CD4-positive, alpha-beta memory T cell (primary cell): ENCODE measurements at places on chromosomes 11 and 22. TPM values are rescaled to one million over a fixed set of nuclear protein-coding genes. Genes with fewer than 3 reads are reported as not detected.

RFPL2 gene
- total RNA-seq = 0.81 TPM

PAMR1 gene
- total RNA-seq = not detected

DCHS1 gene
- 6.7 TPM for total RNA-seq

SPON1 gene
- 60.4 TPM for total RNA-seq

CSNK2A3 gene
- 1.0 TPM for total RNA-seq

ARHGAP1 gene
- 61.3 TPM for total RNA-seq

NOX4 gene
- not detected for total RNA-seq

SLC37A2 gene
- total RNA-seq = 3.8 TPM

OR4A47 gene
- total RNA-seq = not detected

APOA1 gene
- not detected for total RNA-seq

IRAG1 gene
- not detected for total RNA-seq

RHOD gene
- total RNA-seq = not detected

EPS8L2 gene
- total RNA-seq = 17.4 TPM

GRCh38 chr11:69598147-69598546, 42.8 kb upstream of the CCND1 start:
- no peaks in the 10 kb centered on the region for H3K27me3 ChIP-seq
- no peak overlapping the region for H3K27ac ChIP-seq

GRCh38 chr11:118064956-118065355, 11.9 kb upstream of the TMPRSS4 start:
- no peaks in the 10 kb centered on the region for H3K36me3 ChIP-seq
- H3K27ac ChIP-seq = no peak overlapping the region
- H3K4me3 ChIP-seq = no peak overlapping the region
- no peaks in the 10 kb centered on the region for H3K27me3 ChIP-seq

- H3K4me1 ChIP-seq = no peaks in the 10 kb centered on the region
- H3K4me3 ChIP-seq = no peak overlapping the region
- no peaks in the 10 kb centered on the region for H3K27me3 ChIP-seq
- DNase-seq = no peak
- H3K36me3 ChIP-seq = no peaks in the 10 kb centered on the region
- H3K27ac ChIP-seq = no peak overlapping the region
These were observed 143.3 kb upstream of the TBCEL start for GRCh38 chr11:120880498-120881175.

DNA sequence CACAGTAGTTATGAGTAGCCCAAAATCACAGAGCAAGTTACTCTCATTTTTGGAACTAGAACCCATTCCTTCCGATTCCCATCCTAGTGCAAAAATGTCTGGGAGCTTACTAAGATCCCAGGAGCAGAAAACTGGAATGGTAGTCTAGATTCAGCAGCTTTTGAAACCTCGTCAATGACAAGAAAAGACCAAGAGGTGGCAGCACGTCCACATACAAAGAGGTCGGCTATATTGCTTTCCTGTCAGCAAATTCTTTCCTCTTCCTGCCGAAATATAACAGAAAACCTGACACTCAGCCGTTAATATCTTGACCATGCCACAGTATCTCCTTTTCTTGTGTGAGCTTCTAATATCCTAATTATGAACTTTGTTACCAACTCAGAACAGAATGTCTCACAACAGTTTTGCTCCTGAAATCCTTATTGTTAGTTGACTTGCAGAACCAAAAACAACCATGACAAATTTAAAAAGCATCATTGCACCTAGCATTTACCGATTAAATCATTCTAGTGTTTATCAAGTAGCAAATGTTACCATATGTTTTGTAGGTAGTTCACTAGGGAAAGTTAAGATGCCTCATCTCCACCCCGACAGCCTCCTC, 92.8 kb upstream of the OR9G4 start:
- H3K36me3 ChIP-seq = no peaks in the 10 kb centered on the region
- H3K4me3 ChIP-seq = no peak overlapping the region
- H3K27me3 ChIP-seq = no peaks in the 10 kb centered on the region
- no peak for DNase-seq

- no peaks in the 10 kb centered on the region for H3K27me3 ChIP-seq
- no peak overlapping the region for H3K27ac ChIP-seq
- peaks cover 19% of the 10 kb centered on the region for H3K4me1 ChIP-seq
- DNase-seq = no peak
- no peaks in the 10 kb centered on the region for H3K36me3 ChIP-seq
These were observed 9.6 kb upstream of the CTSD start for GRCh38 chr11:1773131-1773993.

DNA sequence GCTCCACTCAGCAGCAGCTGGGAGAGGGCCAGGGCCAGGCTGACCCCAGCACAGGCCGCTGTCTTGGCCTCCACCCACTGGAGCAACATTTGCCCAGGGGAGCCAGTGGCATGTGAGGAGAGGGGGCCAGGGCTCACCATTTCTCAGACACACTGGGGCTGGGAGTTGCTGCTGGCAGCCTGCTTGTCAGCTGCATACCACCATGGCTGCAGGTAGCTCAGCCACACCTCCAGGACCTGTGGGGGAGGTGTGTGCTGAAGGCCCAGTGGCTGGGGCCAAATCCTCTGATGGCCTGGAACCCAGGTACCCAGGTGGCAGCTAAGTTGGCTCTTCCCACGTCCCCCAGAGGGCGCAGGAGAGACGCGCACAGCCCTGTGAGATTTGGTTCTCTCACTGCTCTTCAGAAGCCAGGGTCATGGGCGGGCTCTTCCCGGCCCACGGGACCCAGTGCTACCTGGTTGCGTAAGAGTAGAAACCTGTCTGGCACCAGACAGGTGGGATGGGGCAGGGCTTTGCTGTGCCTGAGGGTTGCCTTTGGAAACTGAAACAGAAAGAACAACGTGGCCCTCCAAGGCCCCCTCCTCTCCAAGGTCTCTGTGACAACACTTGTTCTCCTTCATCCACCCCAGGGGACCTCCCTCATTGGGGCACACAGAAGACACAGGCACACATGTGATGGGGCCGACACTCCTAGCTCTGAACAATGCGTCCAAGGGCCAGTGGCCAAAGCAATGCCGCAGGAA, 98.8 kb downstream of the MED15 start:
- H3K4me3 ChIP-seq = no peak overlapping the region
- no peaks in the 10 kb centered on the region for H3K27me3 ChIP-seq
- H3K36me3 ChIP-seq = no peaks in the 10 kb centered on the region
- DNase-seq = peak; percentile 71

GRCh38 chr11:86608251-86608799, 64.1 kb downstream of the ME3 start:
- peak; percentile 26 for DNase-seq
- H3K36me3 ChIP-seq = no peaks in the 10 kb centered on the region
- no peak overlapping the region for H3K27ac ChIP-seq
- no peak overlapping the region for H3K4me3 ChIP-seq

- DNase-seq = no peak
- no peak overlapping the region for H3K4me3 ChIP-seq
- no peaks in the 10 kb centered on the region for H3K36me3 ChIP-seq
These were observed 64.4 kb downstream of the PRDM11 start for GRCh38 chr11:45210846-45211245.

- H3K4me1 ChIP-seq = no peaks in the 10 kb centered on the region
- DNase-seq = no peak
- no peak overlapping the region for H3K27ac ChIP-seq
- H3K4me3 ChIP-seq = no peak overlapping the region
- H3K36me3 ChIP-seq = no peaks in the 10 kb centered on the region
These were observed 78.0 kb downstream of the CNTN5 start for GRCh38 chr11:99098751-99099150.

- DNase-seq = no peak
- no peaks in the 10 kb centered on the region for H3K27me3 ChIP-seq
- no peaks in the 10 kb centered on the region for H3K4me1 ChIP-seq
- H3K36me3 ChIP-seq = no peaks in the 10 kb centered on the region
These were observed 622.1 kb downstream of the OPCML start for GRCh38 chr11:132910011-132910760.

- no peaks in the 10 kb centered on the region for H3K36me3 ChIP-seq
- no peak overlapping the region for H3K27ac ChIP-seq
- no peak for DNase-seq
These were observed 37.9 kb downstream of the TST start for GRCh38 chr22:36981247-36981775.

DNA sequence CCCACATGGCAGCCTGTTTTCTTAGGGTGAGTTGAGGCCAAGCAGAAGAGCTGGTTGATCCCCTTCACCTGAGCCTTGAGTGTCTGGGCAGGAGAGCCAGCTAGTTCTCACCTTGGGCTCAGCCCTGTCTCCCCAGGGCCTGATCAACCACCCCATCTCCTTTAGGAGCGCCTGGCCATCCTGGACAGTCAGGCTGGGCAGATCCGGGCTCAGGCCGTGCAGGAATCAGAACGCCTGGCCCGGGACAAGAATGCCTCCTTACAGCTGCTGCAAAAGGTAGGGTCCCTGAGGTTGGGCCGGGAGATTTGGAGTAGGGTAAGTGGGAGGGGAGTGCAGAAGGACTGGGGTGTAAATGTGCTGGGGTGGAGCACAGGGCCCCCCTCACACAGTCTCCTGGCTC, 31.3 kb downstream of the PHLDB1 start:
- no peaks in the 10 kb centered on the region for H3K4me1 ChIP-seq
- no peak overlapping the region for H3K27ac ChIP-seq
- no peaks in the 10 kb centered on the region for H3K36me3 ChIP-seq
- DNase-seq = no peak

- H3K27ac ChIP-seq = no peak overlapping the region
- H3K4me1 ChIP-seq = peaks cover 13% of the 10 kb centered on the region
- peak; percentile 75 for DNase-seq
- H3K4me3 ChIP-seq = no peak overlapping the region
- H3K27me3 ChIP-seq = peaks cover 7% of the 10 kb centered on the region
These were observed 36.3 kb upstream of the POLA2 start for GRCh38 chr11:65225279-65226102.

DNA sequence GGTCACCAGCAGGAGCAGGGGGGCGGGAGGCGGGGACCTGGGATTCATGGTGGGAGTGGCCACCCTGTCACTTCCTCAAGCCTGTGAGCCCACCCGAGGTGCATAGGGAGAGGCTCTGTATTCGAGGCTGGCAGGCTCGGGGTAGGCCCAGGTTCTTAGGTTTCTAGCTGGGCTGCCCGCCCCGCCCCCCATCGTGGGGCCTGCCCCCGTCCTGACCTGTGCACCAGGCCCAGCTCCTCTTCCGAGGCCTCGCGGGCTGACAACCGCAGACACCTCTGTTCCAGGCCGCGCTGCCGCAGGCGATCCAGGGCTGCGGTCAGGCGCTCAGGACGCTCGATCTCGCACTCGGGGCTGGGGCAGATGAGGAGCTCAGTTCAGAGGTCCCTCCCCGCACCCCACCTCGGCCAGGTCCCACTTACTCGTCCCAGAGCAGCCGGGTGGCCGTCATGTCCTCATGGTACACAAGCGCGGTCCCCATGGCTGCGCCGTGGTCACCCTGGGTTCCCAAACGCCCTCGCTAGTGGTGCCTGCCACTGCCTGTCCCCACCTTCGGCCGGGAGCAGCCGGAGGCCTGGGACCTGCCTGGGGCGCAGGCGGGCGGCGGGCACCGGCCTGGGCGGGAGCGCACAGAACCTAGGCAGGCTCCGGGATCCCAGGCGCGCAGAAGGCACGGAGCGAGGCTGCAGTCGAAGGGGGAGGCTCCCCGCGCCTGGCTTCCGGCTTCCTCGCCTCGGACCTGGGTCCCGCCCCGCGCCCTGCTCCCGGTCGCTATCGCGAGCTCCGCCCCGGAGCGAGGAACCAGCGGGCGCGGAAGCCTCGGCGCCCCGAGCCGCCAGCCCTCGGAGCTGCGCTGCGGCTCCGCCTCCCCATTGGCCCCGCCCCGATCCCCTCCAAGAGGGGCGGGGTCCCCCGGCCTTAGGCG, at the start of gene HDAC10:
Gene HDAC10 (minus strand): TSS at position 711 of the 922 bp plus-strand sequence. CDS start 233 bp downstream, at position 478.
- no peaks in the 10 kb centered on the region for H3K27me3 ChIP-seq
- H3K27ac ChIP-seq = peak within 1 kb of the TSS; percentile 66
- H3K36me3 ChIP-seq = peaks cover 18% of the 10 kb centered on the region
- peaks cover 44% of the 10 kb centered on the region for H3K4me1 ChIP-seq

- H3K27me3 ChIP-seq = no peaks in the 10 kb centered on the region
- DNase-seq = no peak
- no peak overlapping the region for H3K4me3 ChIP-seq
- no peak overlapping the region for H3K27ac ChIP-seq
These were observed 386.5 kb downstream of the SOX6 start for GRCh38 chr11:15969701-15970329.

DNA sequence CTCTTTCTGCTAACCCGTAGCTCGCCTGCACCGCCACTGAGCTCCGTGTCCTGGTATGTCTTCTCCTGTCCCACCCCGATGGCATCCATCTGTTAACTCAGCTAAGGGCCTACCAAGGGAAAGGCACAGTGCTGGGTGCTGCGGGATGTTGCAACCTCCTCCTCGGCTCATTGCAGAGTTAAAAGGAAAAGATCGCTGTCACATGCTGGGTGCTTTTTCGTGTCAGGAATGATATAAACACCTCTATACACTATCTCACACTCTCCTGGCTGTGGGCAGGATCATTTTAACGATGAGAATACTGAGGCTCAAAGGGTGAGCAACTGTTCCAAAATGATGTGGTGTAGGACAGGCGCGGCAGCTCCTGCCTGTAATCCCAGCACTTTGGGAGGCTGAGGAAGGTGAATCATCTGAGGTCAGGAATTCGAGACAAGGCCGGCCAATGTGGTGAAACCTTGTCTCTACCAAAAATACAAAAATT, 10.1 kb downstream of the TXN2 start:
- H3K36me3 ChIP-seq = peaks cover 25% of the 10 kb centered on the region
- H3K4me1 ChIP-seq = peaks cover 18% of the 10 kb centered on the region
- H3K4me3 ChIP-seq = no peak overlapping the region
- DNase-seq = no peak

- H3K4me1 ChIP-seq = no peaks in the 10 kb centered on the region
- H3K27me3 ChIP-seq = no peaks in the 10 kb centered on the region
- peaks cover 23% of the 10 kb centered on the region for H3K36me3 ChIP-seq
- H3K4me3 ChIP-seq = no peak overlapping the region
These were observed 24.8 kb upstream of the FNBP4 start for GRCh38 chr11:47791774-47792430.

GRCh38 chr11:84384731-84385130, 1098.6 kb upstream of the CCDC90B start:
- H3K27me3 ChIP-seq = no peaks in the 10 kb centered on the region
- H3K36me3 ChIP-seq = no peaks in the 10 kb centered on the region
- peak; percentile 1 for DNase-seq
- no peaks in the 10 kb centered on the region for H3K4me1 ChIP-seq

- H3K27ac ChIP-seq = no peak overlapping the region
- H3K27me3 ChIP-seq = peaks cover 5% of the 10 kb centered on the region
- no peak overlapping the region for H3K4me3 ChIP-seq
- H3K4me1 ChIP-seq = no peaks in the 10 kb centered on the region
These were observed 1.6 kb upstream of the LRRC55 start for GRCh38 chr11:57180081-57180561.

GRCh38 chr22:30373331-30374325, 13.6 kb downstream of the RNF215 start:
- H3K4me3 ChIP-seq = no peak overlapping the region
- no peak for DNase-seq
- no peaks in the 10 kb centered on the region for H3K4me1 ChIP-seq
- no peak overlapping the region for H3K27ac ChIP-seq

- DNase-seq = no peak
- H3K4me3 ChIP-seq = no peak overlapping the region
- peaks cover 100% of the 10 kb centered on the region for H3K4me1 ChIP-seq
- H3K27me3 ChIP-seq = no peaks in the 10 kb centered on the region
- peaks cover 30% of the 10 kb centered on the region for H3K36me3 ChIP-seq
These were observed 14.8 kb downstream of the FLI1 start for GRCh38 chr11:128708660-128709059.

- no peaks in the 10 kb centered on the region for H3K27me3 ChIP-seq
- no peak overlapping the region for H3K4me3 ChIP-seq
- no peak for DNase-seq
These were observed 64.6 kb downstream of the MORC2 start for GRCh38 chr22:30903876-30904460.
